ENCODE measurements at places on chromosomes 13 and 19.
A peak's percentile ranks its signal among the peaks of the same experiment; 100 is the strongest.

- DNase-seq, result no peak
- no peaks in the 10 kb centered on the region for H3K4me1 ChIP-seq
- H3K27ac ChIP-seq, result no peak overlapping the region
- H3K36me3 ChIP-seq, result no peaks in the 10 kb centered on the region
- H3K4me3 ChIP-seq, result no peak overlapping the region
- H3K27me3 ChIP-seq, result no peaks in the 10 kb centered on the region
These were observed 171.5 kb downstream of the KATNAL1 start for GRCh38 chr13:30135868-30136267.

DNA sequence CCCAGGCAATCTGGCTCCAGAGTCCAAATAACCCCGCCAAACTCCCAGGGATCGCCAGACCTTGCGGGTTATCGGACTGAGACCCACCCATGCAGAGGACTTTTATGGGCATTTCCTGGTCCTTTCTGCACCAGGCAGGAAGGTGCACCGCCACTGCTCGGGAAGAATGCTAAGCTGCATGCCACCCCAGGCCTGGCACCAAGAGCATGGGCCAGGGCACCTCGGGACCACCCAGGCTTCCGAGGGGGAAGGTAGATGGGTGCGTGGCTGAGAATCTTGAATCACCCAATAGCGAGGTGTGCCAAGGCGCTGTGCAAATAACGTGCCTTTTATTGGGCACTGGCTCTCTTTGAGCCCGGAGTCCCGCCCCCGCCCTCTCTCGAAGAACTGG is 422 bp upstream of the ZNF575 start:
- DNase-seq, result no peak
- H3K27me3 ChIP-seq, result no peaks in the 10 kb centered on the region
- H3K36me3 ChIP-seq, result no peaks in the 10 kb centered on the region
- peak overlapping the region; percentile 63 for H3K4me3 ChIP-seq

- DNase-seq, result no peak
- peaks cover 16% of the 10 kb centered on the region for H3K36me3 ChIP-seq
- peak overlapping the region; percentile 80 for H3K27ac ChIP-seq
- peak overlapping the region; percentile 72 for H3K4me3 ChIP-seq
- H3K27me3 ChIP-seq, result no peaks in the 10 kb centered on the region
- H3K4me1 ChIP-seq, result no peaks in the 10 kb centered on the region
These were observed 673 bp downstream of the ZNF486 start for GRCh38 chr19:20167651-20168122.

- DNase-seq, result no peak
- peaks cover 3% of the 10 kb centered on the region for H3K4me1 ChIP-seq
- no peak overlapping the region for H3K27ac ChIP-seq
- no peak overlapping the region for H3K4me3 ChIP-seq
- H3K27me3 ChIP-seq, result no peaks in the 10 kb centered on the region
These were observed 47.4 kb upstream of the RCBTB2 start for GRCh38 chr13:48580185-48580803.

DNA sequence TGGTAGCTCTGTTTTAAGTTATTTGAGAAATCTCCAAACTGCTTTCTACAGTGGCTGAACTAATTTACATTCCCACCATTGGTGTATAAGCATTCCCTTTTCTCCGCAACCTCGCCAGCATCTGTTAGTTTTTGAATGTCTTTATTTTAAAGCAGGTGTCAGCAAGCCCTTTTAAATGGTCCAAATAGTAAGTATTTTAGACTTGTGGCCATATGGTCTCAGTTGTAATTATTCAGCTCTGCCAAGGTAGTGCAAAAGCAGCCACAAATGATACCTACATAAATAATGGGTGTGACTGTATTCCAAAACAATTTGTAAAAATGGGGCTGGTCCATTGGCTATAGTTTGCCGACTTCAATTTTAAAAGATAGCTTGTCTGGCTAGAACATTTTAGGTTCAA is 58.7 kb upstream of the TMTC4 start:
- no peaks in the 10 kb centered on the region for H3K27me3 ChIP-seq
- no peak overlapping the region for H3K4me3 ChIP-seq
- no peak for DNase-seq
- H3K4me1 ChIP-seq, result no peaks in the 10 kb centered on the region
- H3K36me3 ChIP-seq, result no peaks in the 10 kb centered on the region

Data from H1 (cell line).